Renal cortex interstitium (tissue), 15 donors: ENCODE measurements at places on chromosomes 3 and 15.

DNA sequence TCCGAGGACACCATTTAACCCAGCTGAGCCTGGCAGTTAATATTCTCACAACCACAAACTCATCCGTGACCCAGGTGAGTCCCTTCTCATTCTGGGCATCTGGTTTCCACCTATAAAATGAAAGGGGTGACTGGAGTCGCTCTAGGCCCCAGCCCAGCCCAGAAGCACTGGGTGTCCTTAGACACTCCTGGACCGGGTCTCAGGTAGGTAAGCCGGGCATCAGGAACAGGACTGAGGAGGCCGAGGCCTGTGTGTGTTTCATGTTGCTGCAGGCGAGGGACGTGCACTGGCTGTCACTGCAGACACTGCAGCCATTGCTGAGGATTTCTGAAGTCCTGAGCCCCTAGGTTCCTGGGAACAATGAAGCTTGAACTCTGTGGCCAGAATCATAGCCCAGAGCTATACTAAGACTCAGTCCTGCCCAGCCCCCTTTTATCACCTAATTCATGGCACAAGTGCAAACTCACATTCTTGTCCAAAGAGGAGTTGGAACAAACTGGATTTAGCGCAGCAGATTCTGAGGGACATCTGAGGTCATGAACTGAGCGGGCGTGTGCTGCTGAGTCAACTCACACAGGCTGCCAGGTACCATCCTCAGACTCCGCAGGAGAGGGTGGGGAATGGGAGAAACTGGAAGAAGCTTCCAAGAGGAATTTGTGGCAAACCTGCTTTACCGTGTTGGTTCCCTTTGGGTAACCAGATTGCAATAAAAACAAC, 184.9 kb downstream of the FAM43A start:
- DNase-seq: no peak

- DNase-seq: no peak
Observed at GRCh38 chr3:74463515-74463914, 150.9 kb downstream of the CNTN3 start.

DNA sequence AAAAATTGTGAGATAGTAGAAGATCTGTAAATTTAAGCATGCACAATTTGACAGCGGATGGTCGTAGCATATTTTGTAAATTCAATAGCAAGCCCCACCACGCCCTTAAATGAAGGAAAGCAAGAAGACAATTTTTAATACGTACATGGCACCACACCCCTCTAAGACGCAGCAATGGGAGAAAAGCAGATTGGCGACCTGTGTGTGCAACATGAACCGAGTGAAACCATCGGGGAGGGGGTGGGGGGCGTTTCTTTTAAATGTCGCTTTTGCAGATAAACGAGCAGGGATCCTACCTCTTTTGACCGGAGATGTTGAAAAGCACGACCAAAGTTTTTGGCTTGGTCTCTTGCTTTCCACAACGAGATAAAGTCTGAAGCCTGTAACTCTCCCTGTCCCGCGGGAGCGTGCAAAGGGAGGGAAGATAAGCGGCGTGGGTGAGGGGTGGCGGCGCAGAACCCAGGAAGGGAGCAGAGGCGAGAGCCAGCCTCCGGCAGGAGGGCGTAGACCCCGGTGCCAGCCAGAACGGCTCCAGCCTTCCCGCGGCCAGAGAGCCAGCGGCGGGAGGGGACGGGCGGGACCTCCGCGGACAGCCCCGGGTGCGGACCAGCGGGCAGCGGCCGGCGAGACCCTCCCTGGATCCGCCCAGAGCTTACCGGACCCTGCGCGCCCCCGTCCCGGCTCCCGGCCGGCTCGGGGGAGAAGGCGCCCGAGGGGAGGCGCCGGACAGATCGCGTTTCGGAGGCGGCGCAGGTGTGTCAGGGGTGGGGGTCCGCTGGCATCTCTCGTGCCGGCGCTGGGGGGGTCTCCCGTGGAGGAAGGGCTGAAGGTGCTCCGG, at the start of gene CHL1:
Gene CHL1 (plus strand): TSS at position 453 of the 838 bp plus-strand sequence. CDS start 123,014 bp downstream, outside the sequence.
- no peak for DNase-seq

GRCh38 chr3:150528354-150528797, 17.9 kb downstream of the SERP1 start:
- DNase-seq: no peak

- DNase-seq: no peak
Observed at GRCh38 chr3:121660356-121661171, at the start of gene HCLS1. HCLS1 (minus strand) TSS chr3:121660903; CDS start chr3:121658347, 2,556 bp downstream.

DNA sequence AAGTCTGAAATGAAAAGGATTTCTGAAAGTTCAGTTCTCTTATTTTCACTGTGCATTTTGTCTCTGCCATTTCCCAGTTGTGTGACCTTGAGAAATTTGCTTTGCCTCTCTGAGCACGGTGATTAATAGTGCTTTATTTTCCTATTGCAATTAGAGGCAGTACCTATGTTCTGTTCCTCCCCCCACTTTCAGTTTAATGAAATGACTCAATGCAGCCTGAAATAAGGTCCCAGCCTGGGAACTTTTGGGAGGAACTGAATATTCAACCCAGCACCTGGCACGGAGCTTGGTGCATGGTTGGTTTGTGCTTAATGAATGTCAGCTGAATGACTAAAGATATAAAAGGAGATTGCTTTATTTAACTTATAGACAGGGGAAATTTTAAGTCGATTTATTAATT, 352.6 kb downstream of the PDCD6IP start:
- DNase-seq: no peak

GRCh38 chr15:100061944-100062343, 279.8 kb downstream of the ADAMTS17 start:
- no peak for DNase-seq

- peak; percentile 49 for DNase-seq
Observed at GRCh38 chr3:50450209-50450921, 53.1 kb downstream of the CACNA2D2 start.

GRCh38 chr3:96852849-96853248, 38.5 kb downstream of the EPHA6 start:
- DNase-seq: no peak

DNA sequence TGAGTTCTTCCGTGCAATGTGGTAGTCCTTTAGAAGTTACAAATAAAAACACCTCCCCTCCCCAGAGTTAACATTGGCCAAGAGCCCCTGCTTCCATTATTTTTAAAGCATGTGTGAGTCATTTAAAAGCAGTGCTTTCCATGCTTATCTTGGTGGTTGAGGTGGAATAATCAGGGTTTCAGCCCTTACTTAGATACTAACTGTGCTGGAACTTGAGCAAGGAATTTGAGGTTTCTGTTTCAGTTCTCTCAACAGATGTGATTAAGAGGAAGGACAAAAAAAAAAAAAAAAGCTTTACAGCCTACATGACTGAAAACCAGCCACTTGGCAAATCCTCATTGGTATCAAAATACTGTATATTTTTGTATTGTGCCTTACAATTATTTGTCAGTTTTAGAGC, 64.5 kb downstream of the CGNL1 start:
- no peak for DNase-seq

GRCh38 chr15:82647835-82648256, 683 bp upstream of the CPEB1 start:
- DNase-seq: no peak

- DNase-seq: no peak
Observed at GRCh38 chr15:74904190-74904805, 2.4 kb downstream of the FAM219B start.

- DNase-seq: no peak
Observed at GRCh38 chr15:71295603-71296314, 180.5 kb downstream of the THSD4 start.

DNA sequence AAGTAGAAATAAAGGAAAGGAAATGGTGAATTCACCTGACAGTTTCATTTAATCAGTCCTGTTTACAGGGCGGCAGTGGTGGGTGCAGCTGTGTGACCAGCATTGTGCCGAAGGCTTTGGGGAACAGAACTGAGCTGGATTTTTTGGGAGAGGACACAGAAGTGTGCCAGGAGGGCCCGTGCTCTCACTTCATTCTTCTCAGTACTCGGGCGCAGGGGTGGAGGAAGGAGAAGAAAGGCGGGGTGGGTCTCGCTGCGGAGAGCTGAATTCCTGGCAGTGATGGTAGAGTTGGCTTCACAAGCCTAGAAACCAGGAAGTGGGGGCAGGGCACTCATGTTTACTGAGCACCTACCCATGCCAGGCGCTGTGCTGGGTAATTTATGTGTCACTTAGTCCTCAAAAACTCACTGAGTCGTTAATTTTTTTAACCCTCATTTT, 64.6 kb downstream of the CRTC3 start:
- DNase-seq: no peak

DNA sequence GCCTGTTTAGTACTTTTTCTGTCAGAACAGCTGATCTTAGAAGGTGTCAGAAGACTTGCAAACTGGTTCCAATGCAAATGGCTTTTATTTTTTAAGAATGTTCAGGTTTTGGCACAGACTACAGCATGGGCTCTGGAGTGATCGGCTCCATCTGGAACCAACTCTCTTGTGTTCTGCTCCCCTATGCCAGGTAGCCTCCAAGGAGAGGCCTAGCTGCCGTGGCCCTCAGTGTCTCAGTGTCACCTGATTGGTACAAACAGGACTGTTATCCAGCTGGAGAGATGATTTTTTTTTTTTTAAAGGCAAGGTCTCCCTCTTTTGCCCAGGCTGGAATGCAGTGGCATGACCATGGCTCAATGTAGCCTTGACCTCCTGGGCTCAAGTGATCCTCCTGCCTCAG, 183.1 kb downstream of the SV2B start:
- DNase-seq: no peak

GRCh38 chr3:55066551-55067047, 138.7 kb upstream of the LRTM1 start:
- peak; percentile 26 for DNase-seq

- no peak for DNase-seq
Observed at GRCh38 chr3:49659756-49660155, 14.4 kb upstream of the APEH start.

DNA sequence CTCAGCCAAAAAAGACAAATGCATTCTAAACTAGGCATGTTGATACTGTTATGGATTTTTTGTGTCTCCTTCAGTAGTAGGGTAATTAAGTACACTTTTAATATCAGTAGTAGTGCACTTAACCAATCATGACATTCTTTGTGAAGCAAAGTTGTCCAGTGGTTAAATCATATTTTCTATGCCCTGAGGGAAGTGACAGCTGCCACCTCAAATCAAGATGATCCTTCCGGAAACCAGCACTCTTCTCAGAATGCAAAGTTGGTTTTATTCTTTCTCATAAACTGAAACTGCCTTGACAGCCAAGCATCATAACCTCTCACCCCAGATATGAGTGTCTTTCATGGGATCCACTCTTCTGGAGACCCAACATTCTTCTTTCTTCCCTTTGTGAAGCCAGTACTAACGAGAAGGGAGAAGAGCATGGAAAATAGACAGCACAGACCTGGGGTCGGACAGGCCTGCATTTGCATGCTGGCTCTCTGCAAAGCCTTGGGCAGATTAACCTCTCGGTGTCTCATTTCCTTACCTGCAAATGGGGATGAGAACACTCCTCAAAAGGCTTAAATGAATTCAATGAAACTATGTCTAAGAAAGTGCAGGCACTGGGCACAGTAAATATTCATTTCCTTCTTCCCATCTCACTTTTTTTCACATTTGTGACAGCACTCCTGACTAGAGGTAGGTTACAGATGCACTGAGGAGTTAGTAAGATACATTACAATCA, 13.2 kb downstream of the AAGAB start:
- DNase-seq: no peak

DNA sequence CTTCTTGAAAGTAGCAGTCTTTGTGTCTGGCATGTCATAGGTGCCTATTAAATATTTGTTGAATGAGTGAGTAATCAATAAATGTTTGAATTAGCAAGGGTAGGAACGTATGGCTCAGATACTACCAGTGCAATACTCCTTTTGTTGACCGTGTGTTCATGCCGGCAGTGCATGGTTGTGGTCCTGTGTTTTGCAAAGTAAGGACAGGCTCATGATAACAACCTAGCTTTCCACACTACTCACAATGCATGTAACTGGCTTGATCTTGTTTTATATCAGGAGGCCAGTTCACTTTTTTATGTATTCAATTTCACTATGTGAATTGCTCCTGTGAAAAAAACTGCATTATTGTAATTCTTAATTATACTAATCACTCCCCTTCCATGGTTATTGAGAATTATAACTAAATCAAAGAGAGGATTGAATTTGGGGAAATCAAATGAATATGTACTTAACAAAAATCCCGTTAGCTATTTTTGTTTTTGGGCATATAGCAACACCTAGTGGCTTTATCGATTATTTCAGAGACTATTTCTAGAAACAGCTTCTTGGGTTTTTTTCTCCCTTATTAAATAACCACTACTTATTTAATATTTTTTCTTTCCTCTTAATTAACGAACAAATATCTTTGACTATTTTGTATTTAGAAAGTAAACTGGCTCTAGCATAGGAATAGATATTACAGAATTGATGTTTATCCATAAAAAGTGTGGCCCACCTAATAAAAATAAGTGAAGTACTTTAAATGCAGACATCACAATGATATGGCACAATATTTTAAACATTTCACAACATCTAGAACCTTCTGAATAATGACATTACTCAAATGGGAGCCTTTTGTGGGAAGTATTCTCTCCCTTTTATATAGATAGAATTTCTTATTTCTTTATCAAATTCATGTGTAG, 218.5 kb downstream of the BBX start:
- DNase-seq: peak; percentile 5

DNA sequence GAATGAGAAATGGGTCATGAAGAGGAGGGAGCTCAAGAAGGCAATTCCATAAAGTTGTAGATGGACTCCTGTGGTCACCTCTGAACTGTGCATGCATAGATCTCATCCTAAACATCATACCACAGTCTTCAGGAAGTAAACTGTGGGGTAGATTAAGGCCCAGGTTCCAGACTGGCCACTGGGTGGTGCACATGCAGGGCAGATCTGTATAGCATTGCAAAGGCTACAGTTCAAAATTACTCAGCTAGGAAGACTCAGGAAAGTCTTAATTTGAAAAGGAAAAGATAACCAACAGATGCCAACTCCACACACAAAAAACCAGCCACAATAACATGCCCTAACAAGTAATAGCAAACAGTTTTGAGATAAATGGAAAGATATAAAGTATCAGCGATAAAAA, 20.3 kb downstream of the KY start:
- DNase-seq: no peak

- no peak for DNase-seq
Observed at GRCh38 chr3:184388164-184388935, 8.5 kb downstream of the CHRD start.

DNA sequence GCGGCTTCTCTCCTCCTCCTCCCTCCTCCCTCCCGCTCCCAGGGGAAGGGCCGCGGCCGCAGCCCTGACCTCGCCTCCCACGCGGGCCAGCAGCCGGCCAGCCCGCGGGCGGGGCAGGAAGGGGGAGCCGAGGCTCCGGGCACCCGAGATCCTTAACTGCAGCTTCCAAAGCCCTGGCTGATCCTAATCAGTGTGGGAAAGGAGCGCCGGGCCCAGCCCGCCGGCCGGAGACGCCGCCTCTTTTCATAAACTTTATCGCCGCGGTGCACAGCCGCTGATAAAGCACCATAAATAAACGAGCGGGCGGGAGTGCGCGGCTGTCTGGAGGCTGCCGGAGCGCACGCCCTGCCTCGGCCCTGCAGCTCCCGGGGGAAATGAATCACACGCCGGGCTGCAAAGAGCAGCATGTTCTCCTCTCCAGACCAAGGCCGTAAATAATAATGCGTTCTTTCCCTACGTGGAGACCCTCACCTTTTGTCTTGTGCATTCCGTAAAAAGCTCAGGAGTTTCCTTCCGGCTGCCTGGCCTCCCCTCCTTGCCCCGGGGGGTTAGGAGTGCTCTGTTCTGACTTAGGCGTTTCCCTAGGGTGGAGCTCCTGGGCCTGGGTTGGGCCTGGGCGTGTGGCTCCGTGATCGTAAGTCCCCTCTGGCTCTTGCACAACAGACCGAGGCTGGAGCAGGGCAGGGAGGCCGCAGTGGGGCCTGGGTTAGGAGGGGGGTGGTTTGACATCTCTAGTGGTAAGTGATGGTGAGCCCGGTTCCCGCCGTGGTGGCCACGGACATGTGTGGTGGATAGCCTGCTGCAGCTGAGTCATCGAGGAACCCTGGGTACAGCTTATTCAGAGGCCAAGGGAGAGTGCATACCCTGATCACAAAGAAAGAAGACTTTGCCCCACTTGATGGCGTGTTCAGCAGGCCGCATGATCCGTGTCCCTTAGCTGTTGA, 132.6 kb upstream of the HES1 start:
- peak; percentile 65 for DNase-seq
